ENCODE measurements at places on chromosomes 7 and 10.
A peak's percentile ranks its signal among the peaks of the same experiment; 100 is the strongest.

- no peak for DNase-seq
Measured at GRCh38 chr10:67114945-67115344, 189.1 kb downstream of the LRRTM3 start.

DNA sequence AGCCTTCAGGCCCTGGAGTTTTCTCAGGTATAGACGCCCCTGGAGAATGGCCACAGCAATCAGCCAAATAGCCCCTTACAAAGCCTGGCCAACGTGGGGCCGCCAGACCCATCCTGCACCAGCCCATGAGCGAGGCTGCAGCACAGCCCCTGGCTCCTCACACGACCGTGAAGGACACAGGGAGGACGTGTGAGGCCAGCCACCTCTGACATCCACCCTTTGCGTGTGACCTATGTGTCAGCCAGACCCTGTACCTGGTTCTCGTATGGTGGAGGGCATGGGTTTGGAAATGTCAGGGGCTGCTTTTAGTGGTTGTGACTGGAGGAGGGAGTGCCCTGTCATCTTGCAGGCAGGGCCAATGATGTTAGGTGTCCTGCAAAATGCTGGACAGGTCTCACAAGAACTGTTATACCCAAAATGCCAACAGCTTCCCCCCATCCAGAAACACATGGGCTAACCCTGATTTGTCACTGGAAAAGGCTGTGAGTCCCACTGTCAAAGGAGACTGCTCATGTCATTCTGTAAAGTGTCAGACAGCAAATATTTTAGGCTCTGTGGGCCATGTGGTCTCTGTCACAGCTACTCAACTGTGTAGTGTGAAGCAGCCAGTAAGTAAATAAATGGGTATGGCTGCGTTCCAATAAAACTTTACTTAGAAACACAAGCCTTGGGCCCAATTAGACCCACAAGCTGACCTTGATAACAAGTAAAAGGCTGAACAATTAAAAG is 30.0 kb downstream of the NOD1 start:
- DNase-seq: no peak

- no peak for DNase-seq
Measured at GRCh38 chr7:38291117-38291647, 17.7 kb upstream of the TARP start.

- DNase-seq: no peak
Measured at GRCh38 chr7:26841003-26841739, 23.2 kb downstream of the SKAP2 start.

GRCh38 chr7:155598810-155599210 is 45.7 kb upstream of the RBM33 start:
- peak; percentile 92 for DNase-seq

DNA sequence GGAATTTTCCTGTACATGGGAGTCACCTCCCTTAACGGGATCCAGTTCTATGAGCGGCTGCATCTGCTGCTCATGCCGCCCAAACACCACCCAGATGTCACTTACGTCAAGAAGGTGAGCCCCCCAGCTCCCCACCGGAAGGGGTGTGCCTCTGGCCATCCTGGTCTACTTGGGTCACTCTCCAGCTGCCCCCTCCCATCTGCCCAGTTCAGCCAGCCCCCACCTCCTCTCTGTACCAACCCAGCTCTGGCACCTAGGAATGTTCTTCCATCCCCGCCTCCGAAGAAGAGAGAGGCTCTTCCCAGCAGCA is 5.0 kb downstream of the FASTK start:
- no peak for DNase-seq

- DNase-seq: no peak
Measured at GRCh38 chr10:51932530-51932929, 233.1 kb upstream of the CSTF2T start.

DNA sequence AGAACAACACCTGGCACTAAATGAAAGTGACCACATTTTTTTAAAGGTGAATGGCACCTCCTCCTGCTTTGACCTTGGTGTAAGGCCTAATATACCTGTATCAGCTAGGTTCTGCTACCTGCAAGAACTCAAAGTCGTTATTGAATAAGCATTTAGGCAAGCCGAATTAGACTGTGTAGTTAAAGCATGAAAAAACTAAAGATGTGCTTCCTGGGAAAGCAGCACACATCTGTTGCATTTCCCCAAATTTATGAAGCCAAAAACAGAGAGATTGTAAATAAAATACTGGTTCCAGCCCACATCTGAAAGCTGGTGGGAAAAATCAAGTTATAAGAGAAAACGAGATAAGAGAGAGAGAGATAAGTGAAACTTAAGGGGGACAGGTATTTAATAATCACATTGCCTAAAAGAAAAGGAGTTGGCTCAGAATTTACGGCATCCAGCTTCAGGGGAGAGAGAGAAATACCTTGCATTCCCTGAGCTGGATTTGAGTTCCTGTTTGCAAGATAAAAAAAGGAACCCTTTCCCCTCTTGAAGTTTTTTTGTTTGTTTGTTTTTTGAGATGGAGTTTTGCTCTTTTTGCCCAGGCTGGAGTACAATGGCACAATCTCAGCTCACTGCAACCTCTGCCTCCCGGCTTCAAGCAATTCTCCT is 1.8 kb upstream of the XPNPEP1 start:
- DNase-seq: no peak

- no peak for DNase-seq
Measured at GRCh38 chr7:34219153-34219718, 313.9 kb downstream of the BMPER start.

GRCh38 chr10:28090506-28090905 is 91.6 kb upstream of the ODAD2 start:
- DNase-seq: no peak

DNA sequence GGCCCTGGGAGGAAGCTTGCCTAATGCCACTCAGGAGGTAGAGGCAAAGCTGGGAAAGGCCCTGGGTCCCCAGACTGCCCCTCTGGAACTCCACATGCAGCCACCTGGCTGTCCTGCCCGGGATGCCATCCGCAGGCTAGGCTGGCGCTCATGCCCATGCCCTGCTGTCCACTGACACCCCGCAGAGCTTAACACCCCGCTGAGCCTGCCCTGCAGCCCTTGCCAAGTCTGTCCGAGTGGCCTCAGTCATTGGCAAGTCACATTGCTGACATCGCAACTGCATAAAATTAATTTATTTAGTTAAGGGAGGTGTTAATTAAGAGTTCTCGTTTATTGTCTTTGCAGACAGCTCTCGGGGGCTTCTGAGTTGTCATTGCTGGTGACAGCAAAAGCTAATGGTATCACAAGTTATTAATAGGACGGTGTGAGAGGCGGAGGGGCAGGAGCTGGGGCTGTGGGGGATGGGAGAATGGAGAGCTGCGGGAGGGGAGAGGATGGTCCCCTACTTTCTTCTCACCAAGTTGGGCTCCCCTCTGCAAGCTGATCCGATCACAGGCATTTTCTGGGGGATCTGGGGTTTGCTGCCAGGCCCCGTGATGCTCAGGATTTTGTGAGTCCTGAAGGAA is 55.6 kb upstream of the PCBD1 start:
- no peak for DNase-seq

DNA sequence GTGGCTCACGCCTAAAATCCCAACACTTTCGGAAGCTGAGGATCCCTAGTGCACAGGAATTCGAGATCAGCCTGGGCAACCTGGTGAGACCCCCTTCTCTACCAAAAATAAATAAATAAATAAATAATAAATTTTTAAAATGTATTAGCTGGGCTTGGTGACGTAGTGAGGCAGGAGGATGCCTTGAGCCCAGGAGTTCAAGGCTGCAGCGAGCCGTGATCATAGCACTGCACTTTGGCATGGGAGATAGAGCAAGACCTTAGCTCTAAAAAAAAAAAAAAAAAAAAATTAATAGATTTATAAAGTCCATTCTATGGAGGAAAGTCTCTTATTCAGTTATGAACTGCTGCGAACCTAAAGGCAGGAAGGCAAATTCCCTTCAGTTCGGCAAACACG is 1.1 kb upstream of the PTPN12 start:
- no peak for DNase-seq

- no peak for DNase-seq
Measured at GRCh38 chr10:108410236-108410635, 1245.7 kb upstream of the SORCS1 start.

DNA sequence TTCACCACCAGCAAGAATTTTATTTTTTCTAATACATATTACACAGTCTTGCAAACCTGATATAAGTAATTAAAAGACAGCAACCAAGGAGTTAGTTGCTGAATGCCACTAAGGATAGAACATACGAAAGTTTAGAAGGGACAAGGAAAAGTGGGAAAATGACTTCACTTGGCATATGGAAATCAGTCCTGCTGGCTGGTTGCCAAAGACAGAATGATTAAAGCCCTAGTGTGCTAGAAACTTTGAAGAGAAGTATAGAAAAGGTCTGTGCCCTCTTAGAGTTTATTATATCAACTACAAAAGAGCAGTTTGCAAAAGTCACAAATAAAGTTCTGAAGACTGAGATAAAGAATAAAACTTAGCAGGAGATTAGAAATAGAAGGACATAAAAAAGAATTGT is 5.8 kb upstream of the YAE1 start:
- no peak for DNase-seq

GRCh38 chr10:3763035-3763456 is 22.0 kb downstream of the KLF6 start:
- DNase-seq: peak; percentile 35

GRCh38 chr7:133458688-133459087 is 205.8 kb downstream of the EXOC4 start:
- DNase-seq: no peak

DNA sequence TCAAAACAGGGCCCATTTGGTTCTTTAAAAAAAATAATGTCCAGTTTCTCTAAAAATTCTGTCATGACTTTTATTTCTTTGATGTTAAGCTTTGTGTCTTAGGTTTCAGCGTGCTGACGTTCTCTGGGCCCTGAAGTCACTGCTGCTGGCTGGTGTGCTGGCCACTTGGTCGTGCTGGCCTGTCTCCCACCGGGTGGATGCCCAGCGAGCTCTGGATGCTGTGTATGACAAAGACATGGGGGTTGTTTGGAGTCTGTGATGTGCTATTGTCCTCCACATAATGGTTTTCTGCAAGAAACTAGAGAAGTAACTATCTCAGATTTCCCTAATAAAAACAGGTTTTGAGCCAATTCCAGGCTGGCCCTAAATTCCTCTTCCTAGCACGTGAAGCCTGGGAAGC is 9.5 kb upstream of the IDI2 start:
- DNase-seq: no peak

DNA sequence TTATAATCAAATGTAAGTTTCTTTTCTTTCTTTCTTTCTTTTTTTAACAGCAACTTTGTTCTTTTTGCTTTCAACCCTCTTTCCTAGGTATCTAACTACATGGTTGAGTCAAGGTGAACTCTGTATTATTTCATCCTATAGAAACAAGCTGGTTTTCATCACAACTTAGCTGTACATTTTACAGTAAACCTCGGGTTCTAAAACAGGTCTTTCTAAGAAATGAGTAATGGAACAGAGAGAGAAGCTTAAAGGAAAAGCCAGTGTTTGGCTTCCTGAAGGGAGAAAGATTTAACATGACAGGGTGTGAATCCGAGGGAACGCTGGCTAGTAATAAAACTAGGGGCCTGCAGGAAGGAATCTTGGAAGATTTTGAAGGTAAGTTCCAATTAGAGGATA is 143.4 kb upstream of the ITGB1 start:
- DNase-seq: no peak

GRCh38 chr10:106765241-106765754 is 399.2 kb downstream of the SORCS1 start:
- no peak for DNase-seq

Data from stimulated activated naive CD8-positive, alpha-beta T cell treated with anti-CD3 and anti-CD28 coated beads, Interleukin-15, Interleukin-2, amounts not matched to agents 100 U/mL and 50 U/mL, for 24 hours (primary cell).